Endodermal cell (in vitro differentiated cells): ENCODE measurements at places on chromosomes 16 and 17.
A peak's percentile ranks its signal among the peaks of the same experiment; 100 is the strongest.

GRCh38 chr16:89210165-89210903 lies 7.2 kb upstream of the ZNF778 start:
- DNase-seq, result no peak

DNA sequence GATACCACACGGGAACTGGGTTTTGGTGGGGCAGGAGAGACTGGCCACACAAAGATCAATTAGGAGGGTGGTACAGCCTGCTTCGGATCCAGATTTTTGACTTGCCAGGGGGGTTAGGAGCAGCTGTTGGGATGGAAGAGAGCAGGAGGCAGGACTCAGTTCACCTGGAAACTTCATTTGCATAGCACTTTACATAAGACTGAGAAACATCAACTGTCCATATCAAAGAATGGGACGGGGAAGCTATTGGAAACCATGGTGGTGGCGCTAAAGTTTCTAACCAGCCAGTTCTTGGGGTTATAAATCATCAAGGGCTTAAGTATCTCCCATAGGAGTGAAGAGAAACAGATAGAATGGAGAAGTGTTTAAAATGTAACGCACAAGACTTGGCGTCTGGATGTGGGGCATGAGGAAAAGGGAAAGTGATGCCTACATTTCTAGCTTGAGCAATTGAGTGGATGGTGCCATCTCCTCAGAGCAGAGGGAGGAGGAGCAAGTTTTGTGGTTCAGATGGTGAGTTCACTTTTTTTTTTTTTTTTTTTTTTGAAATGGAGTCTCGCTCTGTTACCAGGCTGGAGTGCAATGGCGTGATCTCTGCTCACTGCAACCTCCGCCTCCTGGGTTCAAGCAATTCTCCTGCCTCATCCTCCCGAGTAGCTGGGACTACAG lies 6.4 kb upstream of the SRCAP start:
- peak; percentile 55 for DNase-seq

- DNase-seq, result no peak
These were observed 7.1 kb upstream of the CPSF4L start for GRCh38 chr17:73268582-73269328.

- DNase-seq, result peak; percentile 43
These were observed 45.9 kb downstream of the NT5M start for GRCh38 chr17:17348872-17349723.

- DNase-seq, result no peak
These were observed 62.8 kb upstream of the GCSH start for GRCh38 chr16:81158964-81159363.

- no peak for DNase-seq
These were observed 2.8 kb downstream of the ATXN1L start for GRCh38 chr16:71848622-71849021.

DNA sequence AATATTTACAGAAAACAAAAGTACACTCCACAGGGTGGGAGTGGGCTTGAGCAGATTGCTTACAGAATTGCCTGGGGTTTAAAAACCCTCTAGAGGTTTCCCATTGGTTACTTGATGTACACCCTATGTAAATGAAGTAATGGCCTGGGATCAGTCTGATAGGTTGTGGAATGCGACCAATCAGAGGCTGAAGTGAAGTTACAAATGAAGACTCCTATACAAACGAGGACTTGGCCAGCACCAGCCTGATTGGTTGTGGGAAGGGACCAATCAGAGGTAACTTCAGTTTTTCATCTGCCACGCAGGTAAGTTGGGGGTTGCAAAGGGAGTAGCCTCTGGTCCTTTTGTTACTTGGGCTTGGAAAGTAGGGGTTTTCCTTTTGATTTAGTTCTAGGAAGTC lies 8.8 kb downstream of the EEF2K start:
- no peak for DNase-seq

DNA sequence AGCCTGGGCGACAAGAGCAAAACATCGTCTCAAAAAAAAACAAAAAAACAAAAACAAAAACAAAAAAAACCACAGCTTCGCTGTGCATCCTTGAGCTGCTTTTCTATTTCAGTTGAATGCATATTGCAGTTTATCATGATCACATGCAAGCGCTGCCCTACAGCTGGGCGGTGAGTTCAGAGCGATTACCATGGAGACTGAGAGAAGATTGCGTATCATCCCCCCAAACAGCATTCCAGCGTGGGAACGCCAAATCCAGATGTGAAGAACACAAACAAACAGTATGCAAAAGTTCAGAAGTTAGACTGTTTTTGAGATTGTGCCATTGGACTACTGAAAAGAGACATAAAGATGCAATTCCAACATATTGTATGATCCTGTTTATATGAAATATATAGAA lies 15.1 kb upstream of the SLC52A1 start:
- DNase-seq, result no peak

DNA sequence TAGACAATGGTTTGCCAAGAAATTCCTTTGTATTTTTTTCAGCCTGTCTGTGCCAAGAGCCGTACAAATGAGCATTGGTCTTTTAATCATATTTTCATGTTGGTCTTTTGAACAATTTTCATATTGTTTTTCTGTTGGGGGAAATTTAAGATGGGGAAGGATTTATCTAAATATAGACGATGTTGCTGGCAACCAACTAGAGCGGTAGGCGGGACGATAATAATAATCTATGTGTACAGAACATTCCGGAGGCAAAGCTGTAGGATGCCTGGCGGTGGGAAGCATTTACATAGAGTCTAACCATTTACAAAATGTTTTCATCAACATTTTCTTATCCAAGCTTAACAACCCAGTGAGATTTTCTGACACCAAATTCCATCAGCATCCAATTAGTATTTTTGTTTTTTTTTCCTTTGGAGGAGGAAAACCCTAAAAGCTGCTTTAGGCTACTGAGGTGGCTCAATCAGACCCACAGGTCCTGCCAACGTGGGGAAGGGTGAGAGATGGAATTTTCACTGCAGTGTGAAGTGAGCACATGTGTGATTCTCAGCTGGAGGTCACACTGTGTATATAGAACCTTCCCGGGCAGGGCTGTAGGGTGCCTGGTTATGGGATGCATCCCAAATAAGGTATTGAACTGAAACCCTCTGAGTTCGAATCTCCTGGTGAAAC lies 11.7 kb upstream of the SEC14L1 start:
- no peak for DNase-seq

- peak; percentile 97 for DNase-seq
These were observed 852 bp upstream of the HELZ start for GRCh38 chr17:67245694-67246402.

GRCh38 chr17:67016039-67016762 lies 28.2 kb upstream of the CACNG1 start:
- DNase-seq, result peak; percentile 95

DNA sequence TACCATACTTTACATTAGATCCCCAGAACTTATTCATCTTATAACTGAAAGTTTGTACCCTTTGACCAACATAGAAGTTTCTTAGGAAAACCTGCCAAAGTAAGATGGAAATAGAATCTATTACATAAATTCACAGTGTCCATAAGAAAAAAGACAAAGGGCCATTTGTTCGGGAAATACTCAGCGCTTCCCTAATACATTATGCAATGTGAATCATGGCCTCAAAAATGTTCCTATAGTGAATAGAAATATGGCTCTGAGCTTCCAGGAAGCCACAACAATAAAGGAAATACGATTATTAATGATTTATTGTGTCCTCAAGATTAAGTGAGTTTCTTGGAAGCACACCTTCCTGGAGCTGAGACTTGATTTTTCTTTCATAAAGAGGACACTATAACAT lies 51.5 kb downstream of the GPRC5B start:
- DNase-seq, result no peak

DNA sequence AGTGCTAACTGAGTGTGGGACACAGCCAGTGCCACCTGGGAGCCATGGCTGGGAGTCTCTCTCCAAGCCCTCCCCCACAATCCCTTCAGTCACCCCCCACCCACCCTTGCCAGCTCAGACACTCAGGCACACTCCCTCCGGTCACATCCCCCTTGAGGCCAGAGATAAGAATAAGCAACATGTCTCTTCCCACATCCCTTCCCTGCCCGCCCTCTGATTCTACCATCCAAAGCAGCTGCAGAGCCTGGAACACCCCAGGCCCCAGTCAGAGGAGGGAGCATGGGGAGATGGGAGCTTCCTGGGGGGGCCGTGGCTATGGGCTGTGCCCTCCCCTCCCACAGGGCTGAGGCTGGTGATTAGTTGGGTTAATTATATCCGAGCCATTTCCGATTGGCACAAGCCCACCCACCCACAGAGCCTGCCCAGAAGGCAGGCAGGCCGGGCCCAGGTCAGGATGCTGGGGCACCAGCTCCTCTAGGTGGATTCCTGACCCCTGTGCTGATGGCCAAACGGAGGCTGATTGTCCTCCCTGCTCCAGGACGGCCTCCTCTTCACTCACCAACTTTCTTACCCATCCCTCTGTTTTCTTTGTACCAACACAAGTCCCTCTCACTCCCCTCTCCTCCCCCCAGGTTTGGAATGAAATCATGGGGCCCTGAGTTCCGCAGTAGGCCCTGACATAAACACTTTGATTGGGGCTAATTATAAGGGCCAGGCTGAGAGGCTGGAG lies 28.6 kb upstream of the MEIOC start:
- peak; percentile 70 for DNase-seq

DNA sequence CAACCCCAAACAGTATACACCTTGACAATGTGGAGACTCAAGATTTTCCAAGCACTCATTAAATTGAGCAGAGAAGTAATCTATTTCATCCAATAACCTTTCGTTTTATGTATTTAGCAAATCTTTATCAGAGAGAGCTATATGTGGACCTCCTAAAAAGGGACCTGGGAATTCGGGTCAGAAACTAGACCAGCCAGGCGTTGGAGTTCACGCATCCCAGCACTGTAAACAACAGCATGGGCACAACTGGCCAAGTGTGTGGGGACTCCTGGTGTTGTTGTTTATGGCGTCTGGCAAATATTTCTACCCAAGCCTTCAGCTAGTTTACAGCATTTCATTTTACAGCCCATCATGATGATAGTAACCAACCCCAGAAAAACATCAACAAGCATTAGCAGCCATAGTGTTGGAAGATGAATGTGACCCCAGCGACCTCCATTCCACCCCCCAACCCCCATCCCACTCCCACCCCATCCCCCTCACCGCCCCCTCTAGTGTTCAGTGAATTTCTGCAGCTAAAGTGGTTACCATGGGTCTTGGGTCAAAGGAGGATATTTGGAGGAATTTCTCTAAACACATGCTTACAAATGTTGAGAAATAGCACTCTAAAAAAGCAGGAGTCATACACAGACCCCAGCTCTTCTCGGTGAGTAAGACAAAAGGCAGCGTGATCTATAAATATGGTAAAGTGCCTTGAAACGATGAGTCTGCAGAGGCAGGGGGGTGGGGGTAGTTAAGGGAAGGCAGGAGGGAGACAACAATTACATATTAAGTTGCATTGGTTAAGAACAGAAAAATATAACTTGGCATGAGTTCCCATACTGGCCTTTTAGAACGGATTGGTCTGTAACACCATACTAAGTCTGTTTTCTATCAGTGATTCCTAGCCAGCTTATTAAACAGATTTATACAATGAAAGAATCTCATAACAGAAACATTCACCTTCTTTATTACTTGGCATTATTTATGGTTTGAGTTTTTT lies 91.4 kb upstream of the TBX2 start:
- DNase-seq, result peak; percentile 58

GRCh38 chr16:82509691-82510430 lies 116.9 kb upstream of the CDH13 start:
- DNase-seq, result no peak

- peak; percentile 74 for DNase-seq
These were observed 8.5 kb upstream of the ZC3H18 start for GRCh38 chr16:88561485-88562359.

DNA sequence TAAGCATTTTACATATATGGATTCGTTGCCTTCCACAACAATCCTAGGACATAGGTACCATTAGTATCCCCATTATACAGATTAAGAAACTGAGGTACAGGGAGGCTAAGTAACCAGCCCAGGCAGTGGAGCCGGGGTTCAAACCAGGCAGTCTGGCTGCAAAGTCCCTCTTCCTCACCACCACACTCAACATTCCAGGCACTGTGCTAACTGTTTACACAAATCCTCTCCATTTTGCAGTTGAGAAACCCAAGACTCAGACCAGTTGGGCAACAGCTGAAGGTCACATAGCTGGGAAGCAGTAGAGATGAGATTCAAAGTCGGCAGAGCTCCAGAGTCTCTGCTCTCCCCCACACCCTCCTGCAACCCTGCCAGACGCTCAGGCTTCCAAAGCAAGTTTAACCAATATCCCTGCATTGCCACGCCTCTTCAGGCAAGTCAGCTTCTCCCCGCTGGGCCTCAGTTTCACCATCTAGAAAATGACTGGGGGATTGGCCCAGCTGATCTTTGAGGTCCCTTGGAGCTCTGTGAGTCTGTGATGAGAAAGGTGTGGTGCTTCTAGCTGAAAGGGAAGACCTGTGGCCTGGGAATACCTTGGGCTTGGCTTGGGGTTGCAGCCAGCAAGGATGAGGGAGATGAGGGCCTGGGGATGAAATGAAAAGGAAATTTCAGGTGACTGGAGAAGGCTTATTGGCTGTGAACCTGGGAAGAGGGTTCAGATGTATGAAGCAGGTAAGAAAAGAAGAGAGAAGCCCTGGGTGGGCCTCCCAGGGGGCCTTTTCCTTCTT lies 14.0 kb downstream of the CCR7 start:
- peak; percentile 36 for DNase-seq

DNA sequence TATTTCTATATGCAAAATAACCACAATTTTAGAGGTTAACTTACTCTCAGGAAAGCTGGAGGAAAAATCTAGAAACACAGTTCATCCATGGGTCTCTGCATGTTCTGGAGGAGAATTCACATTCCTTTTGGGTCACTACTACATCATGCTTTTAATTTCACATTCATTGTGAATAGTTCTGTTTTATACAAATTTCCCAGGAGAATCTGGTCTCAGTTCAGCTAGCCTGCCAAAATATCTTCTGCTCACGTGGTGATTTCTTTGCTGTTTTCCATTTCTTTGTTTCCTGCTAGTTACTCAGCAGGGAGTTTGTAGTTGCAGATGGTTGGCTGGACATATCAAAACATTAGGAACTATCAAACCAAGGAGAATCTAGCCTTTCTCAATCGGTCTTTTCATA lies at the start of gene ABCA9:
Gene ABCA9, minus strand, starts transcription at position 106 of the 400 bp plus-strand sequence. CDS start 9,801 bp downstream, outside the sequence.
- no peak for DNase-seq

- peak; percentile 90 for DNase-seq
These were observed at the start of gene CD68 for GRCh38 chr17:7579001-7579833. Gene CD68, plus strand, starts transcription at chr17:7579638. Its CDS starts 40 bp downstream, at chr17:7579678.

DNA sequence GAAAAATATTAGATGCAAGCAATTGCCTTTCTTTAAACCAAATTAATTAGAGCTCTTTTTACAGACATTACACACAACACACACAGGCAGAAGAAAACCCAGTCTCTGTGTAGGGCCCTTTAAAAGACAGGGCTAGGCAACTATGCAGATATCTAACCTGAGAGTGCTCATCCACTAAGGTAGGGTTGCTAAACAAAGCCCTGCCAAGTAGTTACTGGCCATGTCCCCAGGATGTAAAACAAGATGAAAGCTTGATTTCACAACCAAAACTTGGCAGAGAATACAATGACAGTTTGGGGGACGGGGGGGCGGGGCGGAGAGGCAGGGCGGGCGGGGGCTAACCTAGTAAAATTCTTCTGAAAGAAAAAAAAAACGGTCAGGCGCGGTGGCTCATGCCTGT lies 669.0 kb upstream of the CA10 start:
- DNase-seq, result no peak

- no peak for DNase-seq
These were observed 122.9 kb downstream of the CACNG3 start for GRCh38 chr16:24378999-24379398.

- peak; percentile 47 for DNase-seq
These were observed 28.7 kb upstream of the DDX52 start for GRCh38 chr17:37671824-37672547.
